ENCODE measurements at places on chromosomes 4 and X.

GRCh38 chr4:24174602-24175001 lies 284.8 kb upstream of the PPARGC1A start:
- no peak for DNase-seq

- DNase-seq: no peak
These were observed 3.2 kb upstream of the CPZ start for GRCh38 chr4:8589336-8589735.

DNA sequence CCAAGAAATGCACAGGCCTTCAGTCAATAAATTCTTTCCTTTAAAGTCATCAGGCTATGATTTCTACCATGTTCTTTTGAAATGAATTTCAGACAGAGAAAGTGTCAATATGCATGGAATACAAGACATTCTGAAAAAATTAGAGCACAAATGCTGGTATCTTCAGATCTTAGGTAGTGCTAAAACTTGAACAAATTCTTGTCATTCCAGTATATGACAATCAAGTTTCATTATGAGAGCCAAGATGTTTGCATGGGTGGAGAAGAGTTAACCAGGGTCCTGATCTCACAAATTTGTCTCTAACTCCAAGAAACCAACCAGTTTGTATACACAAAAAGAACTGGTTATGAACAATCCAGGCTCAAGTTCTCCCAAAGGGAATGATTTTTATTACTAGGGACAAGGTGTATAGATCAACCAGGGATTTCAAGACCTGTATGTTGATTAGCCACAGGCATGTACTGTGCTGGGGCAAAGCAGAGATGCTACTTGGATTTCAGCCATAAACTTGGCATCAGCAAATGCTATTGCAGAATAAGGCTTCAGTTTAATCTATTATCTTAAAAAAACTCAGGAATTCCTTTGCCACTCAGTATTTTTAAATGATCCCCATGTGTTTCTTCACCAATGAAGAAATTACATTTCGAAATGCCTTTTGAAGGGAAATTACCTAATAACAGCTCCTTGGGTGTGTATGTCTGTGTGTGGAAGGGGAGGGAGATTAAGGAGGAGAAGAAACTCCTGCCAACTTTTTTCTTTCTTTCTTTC lies 69.7 kb downstream of the FANCB start:
- no peak for DNase-seq

- DNase-seq: no peak
These were observed 231.1 kb downstream of the ARAP2 start for GRCh38 chr4:36013206-36013605.

- no peak for DNase-seq
These were observed 17.4 kb downstream of the RTL5 start for GRCh38 chrX:72114306-72114705.

GRCh38 chr4:173991316-173991715 lies 292.2 kb downstream of the FBXO8 start:
- DNase-seq: no peak

DNA sequence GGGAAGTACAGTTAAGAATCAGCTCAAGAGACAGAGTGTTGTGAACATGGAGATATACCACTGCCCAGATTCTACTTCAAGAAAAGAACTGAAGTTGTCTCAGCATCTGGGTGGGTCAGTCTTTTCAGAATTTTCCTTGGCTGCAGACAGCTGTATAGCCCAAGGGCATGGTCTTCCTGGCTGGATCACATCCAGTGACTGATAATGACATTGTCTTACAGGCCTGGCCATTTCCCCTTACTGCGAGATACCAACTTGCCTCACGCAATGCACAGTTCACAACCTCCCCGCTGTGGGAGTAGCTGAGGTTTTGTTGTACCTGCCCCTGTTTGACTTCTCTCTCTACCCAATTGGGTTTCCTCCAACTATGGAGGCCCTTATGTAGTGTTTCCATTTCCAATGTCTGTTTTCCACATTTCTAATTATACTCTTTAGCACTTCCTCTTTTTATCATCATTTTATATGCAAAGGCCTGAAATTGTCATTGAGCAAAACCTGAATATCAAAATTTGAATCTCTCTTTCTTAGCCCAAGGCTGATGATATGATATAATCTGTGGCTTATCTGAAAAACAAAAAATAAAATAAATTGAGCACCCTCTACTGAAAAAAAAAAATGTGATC lies 209.1 kb downstream of the NAF1 start:
- no peak for DNase-seq

DNA sequence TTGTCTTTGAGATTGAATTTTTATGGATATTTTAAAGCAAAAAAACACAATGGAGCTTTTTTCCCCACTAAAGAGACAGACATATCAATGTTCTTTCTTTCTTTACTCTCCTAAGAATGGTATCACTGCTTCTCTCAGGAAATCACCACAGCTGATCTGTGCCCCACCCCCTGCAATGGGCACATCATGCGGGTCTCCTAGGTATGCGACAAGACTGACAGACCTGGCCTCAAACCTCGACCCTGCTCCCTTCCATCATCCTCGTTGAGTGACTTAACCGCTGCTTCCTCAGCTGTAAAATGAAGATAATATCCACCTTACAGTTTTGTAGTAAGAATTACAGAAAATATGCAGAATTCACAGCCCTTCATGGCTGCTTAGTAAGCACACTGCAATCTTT lies 58.3 kb downstream of the LEF1 start:
- no peak for DNase-seq

DNA sequence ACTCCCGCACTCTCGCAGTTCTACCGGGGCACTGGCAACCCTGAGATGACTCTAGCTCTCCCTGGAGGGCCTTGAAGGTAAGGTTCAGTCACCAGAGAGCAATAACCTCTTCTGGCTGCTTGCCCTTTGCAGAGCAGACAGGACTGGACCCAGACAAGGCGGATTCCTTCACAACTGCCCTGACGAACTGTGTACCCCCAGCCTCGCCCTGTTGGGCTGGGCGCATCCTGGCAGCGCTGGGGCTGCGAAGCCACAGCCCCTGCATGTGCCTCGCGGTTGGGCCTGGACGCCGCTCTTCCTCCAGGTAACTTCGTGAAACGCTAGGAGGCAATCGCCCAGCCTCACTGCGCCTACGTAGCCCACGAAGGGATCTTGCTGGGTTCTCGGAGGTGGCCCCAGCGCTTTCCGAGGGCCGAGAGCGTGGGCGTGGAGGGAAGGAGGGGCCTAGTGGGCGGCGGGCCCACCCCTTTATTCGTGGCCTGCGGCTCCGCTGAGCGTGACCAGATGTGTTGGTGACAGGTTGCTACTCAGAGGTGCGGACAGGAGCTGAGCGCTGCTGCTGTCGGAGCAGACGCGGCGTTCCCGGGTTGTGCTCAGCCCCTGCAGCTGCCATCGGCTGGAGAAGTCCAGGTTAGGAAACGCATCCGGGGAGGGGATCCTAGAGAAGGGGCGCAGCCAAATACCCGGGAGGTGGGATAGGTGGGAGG lies 1.9 kb upstream of the MAMLD1 start:
- no peak for DNase-seq

DNA sequence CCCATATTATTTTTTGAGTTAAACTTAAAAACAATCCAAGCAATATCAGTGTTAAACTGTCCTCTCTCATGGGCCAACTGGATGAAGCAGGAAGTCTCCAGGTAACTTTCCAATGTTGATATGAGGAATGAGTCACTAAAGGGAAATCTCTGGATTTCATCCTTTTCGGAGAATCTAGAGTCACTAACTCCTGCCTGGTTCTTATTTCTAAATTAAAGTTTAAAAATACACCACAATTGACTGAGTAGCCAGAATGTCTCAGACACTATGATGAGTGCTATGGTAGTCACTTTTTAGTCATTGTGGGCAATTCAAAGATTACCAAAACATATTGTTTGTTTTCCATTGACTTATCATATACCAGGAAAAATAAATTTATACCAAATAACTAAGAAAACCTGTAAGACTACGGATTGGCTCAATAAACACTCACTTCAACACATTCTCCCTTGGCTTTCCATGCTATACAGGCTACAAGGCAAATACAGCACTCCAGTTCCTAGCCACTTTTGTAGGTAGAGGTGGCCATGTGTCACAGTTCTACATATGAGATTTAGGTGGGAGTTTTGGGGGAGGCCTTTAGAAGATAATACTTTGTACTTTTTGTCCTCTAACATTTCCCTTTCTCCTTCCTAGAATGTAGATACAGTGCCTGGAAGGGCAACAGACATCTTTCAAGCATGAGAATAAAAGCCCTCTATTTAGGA lies 8.6 kb downstream of the SLC9B2 start:
- DNase-seq: no peak

DNA sequence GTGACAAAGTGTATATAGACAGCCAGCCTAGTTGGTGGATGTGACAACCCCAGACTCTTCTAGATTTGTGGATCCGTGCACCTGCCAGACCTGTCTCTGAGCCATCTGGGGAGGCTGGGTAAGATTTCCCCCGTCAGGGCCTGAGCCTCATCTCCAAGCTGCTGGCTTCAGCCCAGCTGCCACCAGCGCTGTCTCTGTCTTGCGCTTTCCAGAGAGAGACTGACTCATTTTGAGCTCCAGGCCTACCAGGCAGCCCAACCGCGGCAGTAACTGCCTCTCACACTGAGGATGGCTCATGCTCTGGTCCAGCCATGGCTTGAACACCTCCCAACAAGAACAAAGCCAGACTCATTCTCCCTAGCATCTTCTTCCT lies 26.4 kb downstream of the NOP14 start:
- no peak for DNase-seq

- DNase-seq: no peak
These were observed 141.6 kb downstream of the LARP7 start for GRCh38 chr4:112778520-112778919.

DNA sequence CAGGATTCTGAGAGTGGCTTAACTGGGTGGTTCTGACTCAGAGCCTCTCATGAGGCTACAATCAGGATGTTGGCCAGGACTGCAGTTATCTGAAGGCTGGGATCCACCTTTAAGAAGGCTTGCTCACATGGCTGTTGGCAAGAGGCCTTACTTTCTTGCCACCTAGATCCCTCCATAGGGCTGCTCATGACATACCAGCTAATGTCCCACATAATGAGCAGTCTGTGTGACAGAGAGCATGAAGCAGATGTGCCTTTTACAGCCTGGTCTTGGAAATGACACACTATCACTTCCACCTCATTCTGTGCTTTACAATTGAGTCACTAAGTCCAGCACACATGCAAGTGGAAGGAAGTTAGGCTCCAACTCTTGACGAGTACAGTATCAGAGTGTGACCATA lies 4.3 kb upstream of the RBM3 start:
- DNase-seq: no peak

- DNase-seq: no peak
These were observed 55.4 kb upstream of the RASSF6 start for GRCh38 chr4:73675623-73676022.

DNA sequence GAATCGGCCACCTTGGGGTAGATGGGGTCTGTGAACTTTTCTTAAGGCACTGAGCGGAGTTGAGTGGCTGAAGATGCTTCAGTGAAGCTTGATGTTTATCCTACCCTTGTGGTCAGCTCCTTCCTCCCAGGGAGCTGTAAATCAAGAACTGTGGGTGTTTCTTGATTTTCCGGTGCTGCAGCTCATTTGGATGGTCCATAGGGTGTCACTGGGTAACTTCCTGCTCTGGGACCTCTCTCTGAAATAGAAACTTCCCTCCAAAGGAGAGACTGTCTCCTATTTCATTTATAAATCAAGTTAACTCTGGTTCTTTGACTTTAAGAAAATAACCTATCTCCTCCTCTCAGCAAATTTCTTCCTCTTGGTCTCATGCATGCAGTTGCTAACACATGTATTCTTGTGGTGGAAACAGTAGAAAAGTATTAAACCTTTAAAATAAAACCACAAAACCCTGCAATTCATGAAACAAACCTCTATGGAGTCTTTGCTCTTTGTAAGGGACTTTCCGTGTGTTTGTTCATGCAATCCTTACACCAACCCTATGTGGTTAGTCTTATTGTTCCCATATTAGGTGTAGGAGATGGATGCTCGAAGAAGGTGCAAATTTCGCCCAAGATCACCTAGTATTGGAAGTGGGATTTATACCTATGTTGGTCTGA lies 110.3 kb downstream of the SHROOM3 start:
- DNase-seq: no peak

DNA sequence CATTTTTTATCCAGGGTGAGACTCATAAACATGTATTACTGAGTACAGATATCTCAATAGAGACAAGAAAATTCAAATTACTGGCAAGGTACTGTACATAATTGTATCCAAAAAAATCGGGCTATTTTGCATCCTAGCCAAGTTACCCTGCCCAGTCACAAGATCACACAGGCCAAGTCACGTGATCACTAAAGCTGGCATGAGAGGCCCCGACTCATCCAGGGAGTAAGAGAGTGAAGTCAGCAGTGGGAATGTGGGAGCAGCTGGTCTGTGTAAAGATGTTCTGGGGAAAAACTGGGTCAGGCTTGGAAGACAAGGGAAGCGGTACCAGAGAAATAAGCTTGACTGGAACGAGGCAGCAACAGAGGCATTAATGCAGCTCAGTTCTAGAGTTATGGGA lies 119.3 kb upstream of the STS start:
- DNase-seq: no peak

GRCh38 chr4:24470666-24471485 lies 113.5 kb downstream of the DHX15 start:
- no peak for DNase-seq

- DNase-seq: no peak
These were observed 975.2 kb downstream of the STIM2 start for GRCh38 chr4:27835851-27836250.

GRCh38 chr4:13483136-13483767 lies 888 bp downstream of the RAB28 start:
- DNase-seq: no peak

DNA sequence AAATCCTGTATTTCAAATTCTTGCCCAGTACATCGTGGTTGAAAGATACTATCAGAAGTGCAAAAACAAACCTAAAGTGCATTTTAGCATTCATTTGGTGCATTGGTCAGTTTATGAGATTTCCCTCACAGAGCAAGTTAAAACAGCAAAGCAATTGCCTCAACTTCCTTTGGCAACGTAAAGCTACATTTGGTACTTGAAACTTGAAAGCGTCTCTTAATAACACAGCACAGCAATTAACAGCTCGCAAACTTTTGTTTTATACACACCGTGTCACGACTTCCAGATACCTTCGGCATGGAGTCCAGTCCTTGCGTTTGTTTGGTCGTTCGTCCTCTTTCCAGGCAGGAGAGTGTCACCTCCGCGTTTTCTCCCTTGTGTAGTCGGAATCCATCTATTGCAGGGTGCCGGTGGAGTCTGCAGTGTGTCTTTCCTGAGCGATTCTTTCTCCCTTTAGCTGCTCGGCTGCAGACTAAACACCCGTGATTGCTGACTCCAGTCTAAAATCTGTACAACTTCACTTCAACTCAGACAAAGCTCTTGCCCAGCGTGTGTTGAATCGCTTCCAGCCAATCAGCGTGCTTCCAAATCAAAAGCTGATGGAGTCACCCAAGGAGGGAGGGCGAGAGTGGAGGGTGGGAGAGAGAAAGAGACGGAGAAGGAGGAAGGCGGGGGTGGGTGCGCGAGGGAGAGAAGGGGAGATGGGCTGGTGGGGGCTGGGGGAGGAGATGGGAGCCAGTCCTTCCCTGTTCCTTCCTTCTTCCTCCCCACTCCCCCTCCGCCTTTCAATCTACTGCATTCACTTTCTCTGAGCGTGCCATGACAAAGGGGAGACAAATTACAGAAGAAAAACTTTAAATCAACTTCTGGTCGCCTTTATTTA lies at the start of gene PCDH18:
Gene PCDH18 (minus strand): TSS at position 509 of the 883 bp plus-strand sequence. CDS start 406 bp downstream, at position 103.
- peak; percentile 90 for DNase-seq
